ENCODE measurements at places on chromosomes 6 and 20.

GRCh38 chr6:149368065-149368464, 32.0 kb upstream of the SUMO4 start:
- no peak for DNase-seq

DNA sequence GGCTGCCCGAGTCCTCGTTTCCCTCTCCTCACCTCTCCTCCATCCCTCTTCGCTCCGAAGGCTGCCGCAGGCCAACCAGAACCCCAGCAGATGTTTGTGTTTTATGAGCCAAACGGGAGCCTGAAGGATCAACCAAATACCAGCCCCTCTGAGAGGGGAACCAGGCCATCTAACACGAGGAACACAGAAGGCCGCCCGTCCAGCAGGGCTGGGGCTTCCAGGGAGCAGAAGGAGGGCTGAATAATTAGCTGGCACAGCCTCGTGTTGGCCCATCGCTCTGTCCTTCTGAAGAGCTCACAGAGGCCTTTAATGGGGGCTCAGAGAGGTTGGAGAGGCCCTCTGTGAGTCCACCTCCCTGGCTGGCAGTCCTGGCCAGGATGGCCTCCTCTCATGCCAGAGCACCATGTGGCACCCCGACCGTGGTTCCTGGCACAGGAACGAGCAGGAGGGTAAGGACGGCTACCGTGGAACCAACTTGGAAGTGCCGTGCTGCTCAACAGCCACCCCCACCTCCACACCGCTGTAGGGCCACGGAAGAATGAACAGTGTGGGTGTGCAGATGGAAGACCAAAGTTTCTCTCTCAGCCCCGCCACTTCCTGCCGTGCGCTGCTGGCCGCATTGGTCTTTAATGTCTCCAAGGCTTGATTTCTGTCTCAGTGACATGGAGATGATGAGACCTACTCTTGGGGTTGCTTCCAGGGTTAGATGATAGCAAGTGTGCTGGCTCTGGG, 155.2 kb downstream of the SCML4 start:
- no peak for DNase-seq

DNA sequence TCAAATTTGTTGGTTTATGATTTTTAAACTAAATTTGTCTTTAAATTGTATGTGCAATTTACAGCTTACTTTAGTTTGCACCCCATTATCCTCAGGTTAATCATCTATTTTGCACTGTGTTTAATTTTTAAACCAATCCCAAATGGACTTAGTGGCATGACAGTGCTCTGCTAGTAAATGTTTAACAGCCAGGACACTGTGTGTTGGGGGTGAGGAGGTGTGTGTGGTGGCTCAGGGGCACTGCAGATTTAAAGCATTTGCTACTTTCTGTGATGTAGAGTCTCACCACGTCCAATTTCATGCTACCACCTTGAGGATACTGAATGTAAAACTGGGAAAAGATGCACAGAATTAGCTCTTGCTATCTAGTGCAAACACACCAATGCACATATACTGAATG, 225.7 kb downstream of the HAO1 start:
- no peak for DNase-seq

- DNase-seq, result no peak
These were observed 763 bp downstream of the TMEM14A start for GRCh38 chr6:52671676-52672075.

- DNase-seq, result no peak
These were observed 34.1 kb downstream of the HLA-G start for GRCh38 chr6:29861521-29862255.

GRCh38 chr6:157993076-157993475, 11.4 kb downstream of the SYNJ2 start:
- DNase-seq, result no peak

- no peak for DNase-seq
These were observed 72.3 kb downstream of the FARS2 start for GRCh38 chr6:5333658-5334057.

GRCh38 chr6:147624946-147625515, 116.5 kb downstream of the SAMD5 start:
- DNase-seq, result no peak

- DNase-seq, result peak; percentile 27
These were observed 891 bp downstream of the RSPO3 start for GRCh38 chr6:127119102-127120022.

DNA sequence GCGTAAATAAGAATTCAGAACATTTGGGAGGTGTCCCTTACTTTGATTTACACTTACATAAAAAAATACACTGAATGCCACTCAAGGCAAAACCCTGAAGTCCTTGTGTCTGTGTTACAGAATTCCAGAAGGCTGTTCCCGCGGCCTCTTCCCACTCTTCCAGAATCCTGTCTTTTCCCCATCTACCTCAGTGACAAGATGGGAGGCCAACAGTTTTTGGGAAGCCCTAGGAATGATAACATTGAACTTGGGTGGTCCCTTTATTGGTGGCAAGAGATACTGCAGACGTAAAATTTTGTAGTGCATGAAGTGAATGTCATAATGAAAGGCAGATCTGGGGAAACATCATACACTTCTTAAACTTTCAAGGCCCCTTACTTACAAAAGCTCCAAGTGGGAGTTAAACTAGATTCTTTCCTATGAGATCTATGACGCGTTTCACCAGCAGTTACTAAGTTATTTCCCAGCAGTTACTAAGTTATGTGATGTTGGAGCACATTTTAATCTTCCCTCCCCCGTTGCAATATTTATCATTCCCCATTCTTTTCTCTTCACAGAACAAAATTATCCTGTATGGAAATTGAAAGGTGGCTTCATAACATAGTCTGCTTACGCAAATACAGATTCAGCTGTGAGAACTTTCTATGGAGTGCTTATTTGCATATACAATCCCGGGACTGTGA, 79.5 kb downstream of the BCAS1 start:
- no peak for DNase-seq

DNA sequence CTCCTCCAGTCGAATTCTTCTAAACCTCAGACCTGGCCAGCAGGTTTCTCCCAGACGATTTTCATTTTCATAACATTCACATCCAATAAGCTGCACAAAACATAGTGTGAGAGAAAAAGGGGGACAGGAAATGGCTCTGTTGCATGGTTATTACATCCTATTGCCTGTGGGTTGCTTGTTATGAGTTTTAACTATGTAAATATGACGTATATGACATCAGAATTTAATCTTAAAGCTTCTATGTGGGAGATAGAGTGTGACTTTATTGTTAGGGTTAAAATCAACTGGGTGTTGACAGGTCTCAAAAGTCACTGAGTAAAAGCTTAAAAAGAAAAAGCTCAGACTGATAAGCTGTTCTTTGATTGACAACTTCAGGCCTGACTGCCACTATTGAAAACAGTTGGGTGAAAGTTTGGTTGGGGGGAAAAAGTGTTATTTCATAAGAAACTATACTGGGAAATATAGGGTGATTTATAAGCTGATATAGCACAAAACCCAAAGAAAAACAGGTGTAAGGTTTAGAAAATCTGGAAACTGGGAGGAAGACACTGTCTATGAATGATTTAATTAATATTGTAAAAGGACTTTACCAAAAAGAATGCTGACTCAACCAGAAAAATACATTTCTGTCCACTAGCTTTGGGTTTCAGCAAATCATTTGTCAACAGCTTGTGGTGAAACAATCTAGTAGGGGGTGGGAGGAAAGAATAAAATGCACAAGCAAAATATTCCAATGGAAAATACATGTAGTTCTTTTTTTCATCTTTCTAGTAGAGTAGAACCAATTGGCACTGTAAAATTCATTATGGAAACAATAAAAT, 134.1 kb upstream of the CEP162 start:
- no peak for DNase-seq

- no peak for DNase-seq
These were observed 94.6 kb downstream of the TFAP2A start for GRCh38 chr6:10320291-10320690.

DNA sequence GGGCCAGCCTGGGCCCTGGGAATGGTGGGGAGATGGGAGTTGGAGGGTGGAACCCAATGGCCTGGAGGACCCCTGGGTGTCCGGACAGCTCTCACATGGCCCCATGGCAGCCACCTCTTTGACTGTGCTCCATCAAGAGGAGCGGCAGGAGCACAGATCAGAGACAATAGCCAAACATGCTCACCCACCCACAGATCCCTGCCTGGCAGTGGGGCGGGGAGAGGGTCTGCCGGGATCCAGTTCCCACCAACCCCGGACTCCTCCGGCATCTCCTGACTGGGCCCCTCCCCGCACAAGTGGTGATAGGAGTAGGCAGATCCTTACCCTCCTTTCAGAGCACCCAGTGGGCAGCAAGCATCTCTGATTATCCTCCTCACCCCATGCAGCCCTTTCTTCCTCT, 31.9 kb upstream of the MRPS18A start:
- no peak for DNase-seq

GRCh38 chr6:137906020-137906472, 39.0 kb downstream of the TNFAIP3 start:
- no peak for DNase-seq

DNA sequence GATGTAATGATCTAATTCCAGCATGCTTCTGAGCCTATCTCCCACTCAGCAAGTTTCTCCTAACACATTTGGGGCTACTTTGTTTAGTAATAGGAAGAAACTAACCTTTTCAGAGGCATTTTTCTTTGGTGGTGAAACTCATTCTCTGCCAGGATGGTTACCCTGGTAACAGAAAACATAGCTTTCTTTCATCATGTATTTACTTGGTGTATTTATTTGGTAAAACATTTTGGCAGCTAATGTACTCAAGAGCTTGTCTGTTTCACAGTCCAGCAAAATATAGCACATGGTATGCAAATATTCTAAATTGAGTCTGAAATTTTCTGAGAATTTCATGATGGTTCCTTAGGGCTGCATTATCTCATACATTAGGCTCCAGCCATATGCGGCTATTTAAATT, 100.0 kb downstream of the SLC35B3 start:
- no peak for DNase-seq

DNA sequence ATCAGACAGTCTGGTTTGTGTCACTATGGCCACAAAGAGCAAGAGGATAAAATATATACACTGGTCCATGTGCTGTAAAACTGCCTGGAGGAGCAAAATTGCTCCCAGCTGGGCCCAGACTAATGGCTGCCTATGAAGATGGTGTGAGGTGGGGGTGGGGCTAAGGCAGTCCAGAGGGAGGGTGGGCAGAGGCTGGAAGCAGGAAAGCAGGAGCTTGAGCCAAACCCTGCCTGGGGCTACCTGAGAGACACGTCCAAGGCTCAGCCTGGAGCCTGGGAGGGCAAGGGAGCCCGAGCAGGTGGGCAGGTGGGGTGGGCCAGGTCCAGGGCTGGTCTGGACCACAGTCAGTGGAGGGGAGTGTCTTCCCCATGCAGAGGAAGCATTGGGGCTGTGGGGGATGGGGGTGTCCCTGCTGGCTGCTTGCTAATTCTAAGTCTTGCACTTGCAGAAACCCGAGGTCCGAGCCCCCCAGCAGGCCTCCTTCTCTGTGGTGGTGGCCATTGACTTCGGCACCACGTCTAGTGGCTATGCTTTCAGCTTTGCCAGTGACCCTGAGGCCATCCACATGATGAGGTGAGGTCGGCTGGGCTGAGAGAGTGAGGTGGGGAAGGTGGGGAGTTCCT, 9.5 kb downstream of the HSPA12B start:
- DNase-seq, result no peak

DNA sequence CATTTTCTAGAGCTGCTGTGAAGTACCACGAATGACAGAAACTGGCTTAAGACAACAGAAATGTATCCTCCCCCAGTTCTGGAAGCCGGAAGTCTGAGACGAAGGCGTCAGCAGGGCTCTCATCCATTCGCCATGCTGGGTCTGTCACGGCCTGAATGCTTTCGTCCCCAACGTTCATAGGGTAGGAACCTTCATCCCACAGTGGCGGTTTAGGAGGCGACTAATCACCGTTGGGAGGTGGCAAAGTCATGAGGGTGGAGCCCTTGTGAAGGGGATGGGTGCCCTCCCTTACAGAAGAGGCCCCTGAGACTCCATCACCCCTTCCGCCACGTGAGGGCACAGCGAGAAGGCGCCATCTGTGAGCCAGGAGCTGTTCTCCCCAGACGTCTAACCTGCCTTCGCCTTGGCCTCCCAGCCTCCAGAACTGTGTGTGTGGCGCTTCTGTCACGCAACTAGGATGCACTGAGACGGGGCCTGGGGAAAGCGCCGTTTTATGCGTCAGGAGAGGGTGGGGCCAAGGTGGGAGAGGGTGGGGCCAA, 250.3 kb downstream of the TTLL2 start:
- no peak for DNase-seq

DNA sequence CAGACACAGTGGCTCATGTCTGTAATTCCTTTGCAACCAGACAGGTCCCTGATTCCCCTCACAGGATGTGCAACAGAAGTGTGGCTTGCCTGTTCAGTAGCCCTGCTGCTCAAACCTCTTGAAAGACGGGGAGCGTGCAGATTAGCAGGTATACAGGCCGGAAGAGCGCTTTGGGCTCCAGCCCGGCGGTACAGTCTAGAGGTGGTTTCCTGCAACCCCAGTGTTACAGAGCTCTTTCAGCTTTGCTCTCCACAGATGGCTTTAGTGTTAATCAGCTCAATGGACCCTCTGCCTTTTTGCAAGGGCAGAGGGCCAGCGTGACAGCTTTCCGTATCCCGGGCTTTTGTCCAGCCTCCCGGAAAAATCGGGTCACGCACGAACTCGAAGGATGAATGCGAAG, 67.2 kb upstream of the TNFRSF21 start:
- no peak for DNase-seq

DNA sequence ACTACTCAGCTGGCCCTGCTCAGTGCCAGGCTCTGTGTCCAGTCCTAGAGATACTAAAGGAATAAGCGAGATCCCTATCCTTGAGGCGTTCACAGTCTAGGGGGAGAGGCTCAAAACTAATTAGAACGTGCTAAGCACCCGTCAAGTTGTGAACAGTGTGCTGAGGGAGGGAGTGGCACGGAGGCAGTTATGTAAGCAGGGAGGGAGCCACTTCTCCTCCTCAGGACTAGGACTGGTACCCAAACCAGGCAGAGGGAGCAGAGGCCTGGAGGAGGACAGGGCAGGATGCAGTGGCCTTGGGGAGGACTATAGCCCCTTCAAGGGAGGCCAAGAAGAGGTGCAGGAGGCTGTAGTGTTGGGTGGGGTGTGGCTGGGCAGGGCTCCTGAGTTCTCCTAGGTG, 39.6 kb upstream of the VSTM2L start:
- DNase-seq, result no peak

- DNase-seq, result no peak
These were observed 338.3 kb upstream of the CHD6 start for GRCh38 chr20:41956338-41957074.

DNA sequence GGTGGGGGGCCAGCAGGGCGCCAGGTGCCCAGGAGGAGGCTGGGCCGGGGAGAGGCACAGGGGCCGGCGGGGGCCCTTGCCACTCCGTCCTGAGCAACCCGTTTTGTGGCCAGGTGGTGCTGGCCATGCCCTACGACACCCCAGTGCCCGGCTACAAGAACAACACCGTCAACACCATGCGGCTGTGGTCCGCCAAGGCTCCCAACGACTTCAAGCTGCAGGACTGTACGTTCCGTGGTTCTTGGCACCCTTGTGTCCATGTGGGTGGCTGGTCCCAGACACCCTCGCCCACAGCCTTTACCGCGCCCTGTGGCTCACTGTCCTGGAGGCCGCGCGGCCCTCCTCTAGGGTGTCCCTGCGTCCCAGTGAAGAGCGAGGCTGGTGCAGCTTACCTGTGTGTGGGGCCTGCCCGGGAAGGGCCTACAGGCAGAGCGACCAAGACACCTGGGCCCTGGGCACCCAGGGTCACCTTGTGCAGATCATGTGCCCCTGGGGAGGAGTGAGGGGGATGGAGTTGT, 28.7 kb downstream of the PYGB start:
- peak; percentile 19 for DNase-seq

Measured in left cardiac atrium (tissue), 4 donors.